LoVo (cell line): ENCODE measurements at places on chromosomes 5 and 9.

- DNase-seq, result peak; percentile 35
These were observed 15.8 kb downstream of the DAB2IP start for GRCh38 chr9:121667214-121667613.

GRCh38 chr5:103174147-103174546 is 54.0 kb downstream of the PPIP5K2 start:
- no peak for DNase-seq

GRCh38 chr5:9380109-9380508 is 165.8 kb downstream of the SEMA5A start:
- peak; percentile 78 for DNase-seq

GRCh38 chr9:129465834-129466535 is 154.9 kb downstream of the C9orf50 start:
- no peak for DNase-seq

GRCh38 chr5:1239505-1240251 is 14.5 kb downstream of the SLC6A18 start:
- DNase-seq, result no peak

DNA sequence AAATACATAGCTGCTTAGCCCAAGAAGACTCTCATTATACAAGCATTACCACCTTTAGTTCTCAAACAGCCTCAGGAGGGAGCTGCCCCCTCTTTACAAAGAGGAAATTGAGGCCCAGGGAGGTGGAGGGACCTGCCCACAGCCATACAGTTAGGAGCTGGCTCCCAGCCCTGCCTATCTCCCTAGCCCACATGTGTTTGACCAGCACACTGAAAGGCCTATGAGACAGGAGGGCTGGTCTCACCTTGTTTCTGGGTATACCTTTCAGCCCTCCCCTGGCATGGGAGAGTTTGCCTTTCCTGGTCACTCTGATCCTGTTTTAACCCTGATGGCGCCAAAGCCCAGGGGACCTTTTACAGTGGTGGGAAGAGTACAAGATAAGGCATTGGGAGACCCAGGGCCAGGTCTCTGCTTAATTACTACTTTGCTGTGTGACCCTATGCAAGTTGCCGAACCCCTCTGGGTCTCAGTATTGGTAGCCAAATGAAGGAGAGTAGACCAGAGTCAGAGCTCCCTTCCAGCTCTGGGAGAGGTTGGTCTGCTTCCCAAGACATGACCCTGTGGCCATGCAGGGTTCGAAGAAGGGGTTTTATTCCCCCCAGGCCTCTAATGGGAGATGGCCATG is 60.9 kb upstream of the RPL26L1 start:
- no peak for DNase-seq
